Lung microvascular endothelial cell (primary cell): ENCODE measurements at places on chromosomes 3 and 15.

DNA sequence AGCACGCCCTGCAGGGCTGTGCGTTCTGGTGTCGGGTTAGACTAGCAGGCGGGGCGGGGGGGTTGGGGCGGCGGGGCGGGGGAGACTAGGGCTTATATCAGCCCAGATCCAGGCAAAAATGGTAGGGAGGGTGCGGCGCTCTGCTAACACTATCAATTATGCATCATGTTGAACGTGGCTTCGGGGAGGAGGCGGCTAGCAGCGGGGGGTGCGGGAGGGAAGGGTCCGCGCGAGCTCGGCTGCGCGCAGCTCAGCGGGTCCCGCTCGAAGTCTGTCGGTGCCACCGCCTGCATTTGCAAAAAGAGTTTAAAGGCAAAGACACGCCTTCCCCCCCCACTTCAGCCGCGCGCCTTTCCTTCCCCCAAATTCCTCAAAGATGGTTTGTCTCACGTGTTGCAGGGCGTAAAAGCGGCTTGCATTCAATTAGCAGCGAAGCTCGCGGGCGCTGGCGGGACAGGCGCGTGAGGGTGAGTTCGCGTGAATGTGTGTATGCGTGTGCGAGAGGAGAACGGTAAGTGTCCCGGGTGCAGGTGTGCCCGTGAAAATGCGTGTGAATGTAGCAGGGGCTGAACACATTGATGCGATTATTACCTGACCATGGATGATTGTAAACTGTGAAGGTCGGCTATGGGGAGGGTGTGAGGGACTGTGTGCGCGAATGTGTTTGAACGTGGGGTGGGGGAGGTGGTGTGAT lies at the start of gene ISLR2:
Gene ISLR2 (plus strand): TSS at position 432 of the 694 bp plus-strand sequence. CDS start 2,169 bp downstream, outside the sequence.
- DNase-seq: peak; percentile 47

- DNase-seq: no peak
Measured at GRCh38 chr3:154678041-154678654, 248.2 kb upstream of the GPR149 start.

DNA sequence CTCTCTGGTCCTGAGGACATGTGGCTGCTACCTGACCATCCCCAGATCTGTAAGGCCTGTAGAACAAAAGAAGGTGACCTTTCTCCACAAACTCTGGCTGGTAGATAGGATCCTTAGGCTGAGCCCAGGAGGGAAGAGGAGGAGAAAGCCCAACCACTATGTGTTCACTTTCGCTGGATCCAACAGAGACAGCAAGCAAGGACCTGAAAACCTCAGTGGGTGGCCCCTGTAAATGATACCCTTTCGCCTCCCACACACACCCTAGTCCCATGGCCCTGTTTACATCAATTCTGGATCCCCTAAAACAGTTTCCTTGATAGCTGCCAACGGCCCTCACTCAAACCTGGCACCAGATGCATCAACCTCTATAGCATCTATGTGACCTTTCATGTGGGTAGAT lies 22.4 kb downstream of the CCDC12 start:
- DNase-seq: no peak

DNA sequence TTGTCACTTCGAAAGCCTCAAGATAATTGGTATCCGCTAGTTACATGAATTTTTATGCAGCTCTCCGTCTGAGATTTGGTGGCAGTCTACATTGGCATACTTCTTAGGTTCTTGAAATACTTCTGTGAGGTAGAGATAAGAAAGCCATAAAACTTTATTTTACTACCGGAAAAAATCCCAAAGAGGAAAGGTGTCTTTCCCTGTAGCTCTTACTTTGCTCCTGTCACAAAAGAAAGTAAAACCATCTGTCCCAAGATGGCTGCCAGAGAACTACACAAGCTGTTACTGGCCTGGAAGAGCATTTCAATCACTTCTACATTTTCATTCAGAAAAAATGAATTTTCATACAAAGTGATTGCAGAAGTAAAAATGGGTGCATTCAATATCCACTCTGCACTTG lies 214.8 kb upstream of the ST8SIA2 start:
- no peak for DNase-seq
